ENCODE measurements at places on chromosomes 1 and 21.

GRCh38 chr1:47803815-47804501 is 193.2 kb downstream of the TRABD2B start:
- no peak for DNase-seq

- DNase-seq: no peak
Measured at GRCh38 chr1:204274446-204274845, 60.7 kb upstream of the GOLT1A start.

GRCh38 chr1:2978691-2979190 is 42.5 kb upstream of the ACTRT2 start:
- DNase-seq: no peak

- no peak for DNase-seq
Measured at GRCh38 chr1:242147096-242147976, 148.4 kb upstream of the MAP1LC3C start.

GRCh38 chr1:30274173-30274970 is 449.0 kb downstream of the MATN1 start:
- DNase-seq: no peak

All from activated naive CD4-positive, alpha-beta T cell (primary cell).